ENCODE measurements at places on chromosomes 4 and X.

- DNase-seq, result no peak
Observed at GRCh38 chr4:3746701-3747580, 19.2 kb upstream of the ADRA2C start.

DNA sequence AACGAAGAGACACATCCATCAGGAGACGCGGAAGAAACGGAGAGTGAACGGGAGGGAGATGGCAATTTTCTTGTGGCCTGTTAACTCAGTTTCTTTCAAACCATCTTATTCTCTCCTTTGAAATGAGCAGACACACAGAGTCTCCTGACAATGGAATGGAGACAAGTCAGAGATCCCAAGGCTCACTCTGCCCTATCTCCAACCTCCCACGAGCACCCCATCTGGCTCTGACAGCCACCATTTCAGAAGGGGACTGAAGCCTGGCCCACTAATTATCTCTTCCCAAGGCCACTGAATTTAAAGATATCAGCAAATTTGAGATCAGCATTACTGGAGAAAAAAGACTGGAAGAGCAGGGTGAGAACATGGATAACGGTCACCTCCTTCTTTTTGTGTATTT lies 215.6 kb downstream of the DHX15 start:
- no peak for DNase-seq

DNA sequence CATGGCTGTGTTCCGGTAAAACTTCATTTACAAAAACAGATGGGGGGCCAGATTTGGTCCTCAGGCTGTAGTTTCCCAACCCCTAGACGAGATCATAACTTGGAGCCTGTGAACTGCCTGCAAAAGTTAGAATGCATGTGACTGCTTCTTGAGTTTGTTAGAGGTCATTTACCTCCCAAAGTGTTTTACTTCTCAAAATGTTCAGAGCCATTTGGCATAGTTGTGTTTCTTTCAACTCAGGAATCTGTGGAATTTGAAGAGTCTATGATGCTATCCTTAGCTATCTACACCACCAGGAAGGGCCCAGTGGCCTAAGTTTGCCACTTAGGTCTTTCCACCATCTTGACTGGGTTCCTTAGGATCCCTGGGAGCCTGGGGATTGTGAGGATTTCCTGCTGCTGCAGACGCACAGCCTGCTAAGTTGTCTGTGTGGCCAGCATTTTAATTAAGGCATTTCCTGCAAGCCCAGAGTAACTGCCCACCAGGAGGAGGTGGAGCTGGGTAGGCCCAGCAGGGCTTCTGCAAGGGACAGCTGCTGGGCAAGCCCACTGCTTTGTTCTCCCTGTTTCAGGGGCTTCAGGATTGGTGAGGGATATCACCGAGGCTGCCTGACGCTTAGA lies 53.1 kb downstream of the CCNI start:
- DNase-seq, result no peak

- no peak for DNase-seq
Observed at GRCh38 chr4:72971572-72971971, 97.9 kb downstream of the COX18 start.

DNA sequence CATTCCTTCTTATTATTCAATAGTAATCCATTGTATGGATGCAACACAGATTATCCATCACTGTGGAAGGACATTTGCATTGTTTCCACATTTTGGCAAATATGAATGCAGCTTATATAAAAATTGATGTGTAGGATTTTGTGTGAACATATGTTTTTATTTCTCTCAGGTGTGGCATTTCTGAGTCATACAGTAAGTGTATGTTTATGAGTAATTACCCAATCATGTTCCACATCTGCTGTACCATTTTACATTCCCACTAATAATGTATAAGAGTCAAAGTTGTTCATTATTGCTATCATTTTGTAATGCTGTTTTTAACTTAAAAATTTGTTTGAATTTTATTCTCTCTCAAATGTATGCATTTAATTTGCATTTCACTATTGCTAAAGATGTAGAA lies 25.5 kb downstream of the MAGEA4 start:
- no peak for DNase-seq

- no peak for DNase-seq
Observed at GRCh38 chrX:32954125-32954524, 257.2 kb downstream of the DMD start.

- DNase-seq, result no peak
Observed at GRCh38 chr4:169566021-169566818, 46.2 kb downstream of the NEK1 start.

DNA sequence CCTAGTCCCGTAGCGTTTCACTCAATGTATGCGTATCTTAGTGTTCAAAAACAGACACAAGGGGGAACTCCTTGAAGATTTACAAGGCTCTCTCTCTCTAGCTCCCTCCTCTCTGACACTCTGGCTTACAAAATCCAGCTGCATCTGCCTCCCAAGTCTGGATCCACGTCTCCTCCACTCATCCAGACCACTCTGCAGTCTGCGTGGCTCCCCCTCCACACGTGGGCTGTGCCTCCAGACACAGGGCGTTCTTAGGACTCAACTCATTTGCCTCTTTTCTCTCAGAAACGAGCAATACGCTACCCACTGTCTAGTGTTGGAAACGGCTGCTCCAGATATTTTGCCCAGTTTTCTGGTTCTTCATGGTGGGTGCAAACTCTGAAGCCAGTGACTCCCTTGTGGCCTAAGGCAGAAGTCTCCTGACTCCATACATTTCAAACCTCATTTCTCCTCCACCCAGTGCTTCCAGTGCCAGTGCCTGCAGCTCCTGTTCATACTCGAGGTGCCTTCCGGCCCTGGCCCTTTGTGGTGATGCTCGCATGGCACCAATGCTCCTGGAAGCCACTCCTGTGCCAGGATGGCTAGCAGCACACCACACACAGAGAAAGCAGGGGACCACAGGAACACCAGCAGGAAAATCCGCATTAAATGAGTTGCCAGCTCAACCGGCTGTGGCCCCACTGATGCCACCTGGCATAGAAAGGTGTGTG lies 24.1 kb downstream of the NAT8L start:
- no peak for DNase-seq
